ENCODE measurements at places on chromosomes 7 and 10.

- DNase-seq, result no peak
Measured at GRCh38 chr7:132317701-132318351, 258.4 kb downstream of the PLXNA4 start.

GRCh38 chr10:121426307-121426706 is 171.9 kb downstream of the FGFR2 start:
- DNase-seq, result no peak

DNA sequence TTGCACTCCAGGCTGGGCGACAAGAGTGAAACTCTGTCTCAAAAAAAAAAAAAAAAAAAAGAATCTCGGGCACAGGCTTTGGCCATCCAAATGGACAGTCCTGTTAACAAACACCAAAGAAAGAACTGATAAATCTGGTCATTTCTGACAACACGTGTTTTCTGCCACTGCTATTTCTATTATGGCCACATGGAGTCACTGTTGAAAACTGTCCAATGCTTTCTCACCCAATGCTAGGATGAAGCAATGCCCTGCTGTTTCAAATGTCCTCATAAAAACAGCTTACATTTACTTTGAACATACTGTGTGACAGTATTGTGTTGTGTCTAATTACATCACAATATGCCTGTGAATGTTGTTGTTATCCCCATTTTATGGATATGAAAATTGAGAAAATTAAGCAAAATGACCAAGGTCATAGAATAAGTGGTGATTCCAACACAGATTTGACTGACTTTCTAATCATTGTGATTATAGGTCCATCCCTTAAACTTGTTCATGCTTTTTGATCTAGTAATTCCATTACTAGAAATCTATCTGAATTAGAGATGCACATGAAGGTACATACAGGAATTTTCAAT is 19.9 kb upstream of the MAP3K8 start:
- DNase-seq, result peak; percentile 69

DNA sequence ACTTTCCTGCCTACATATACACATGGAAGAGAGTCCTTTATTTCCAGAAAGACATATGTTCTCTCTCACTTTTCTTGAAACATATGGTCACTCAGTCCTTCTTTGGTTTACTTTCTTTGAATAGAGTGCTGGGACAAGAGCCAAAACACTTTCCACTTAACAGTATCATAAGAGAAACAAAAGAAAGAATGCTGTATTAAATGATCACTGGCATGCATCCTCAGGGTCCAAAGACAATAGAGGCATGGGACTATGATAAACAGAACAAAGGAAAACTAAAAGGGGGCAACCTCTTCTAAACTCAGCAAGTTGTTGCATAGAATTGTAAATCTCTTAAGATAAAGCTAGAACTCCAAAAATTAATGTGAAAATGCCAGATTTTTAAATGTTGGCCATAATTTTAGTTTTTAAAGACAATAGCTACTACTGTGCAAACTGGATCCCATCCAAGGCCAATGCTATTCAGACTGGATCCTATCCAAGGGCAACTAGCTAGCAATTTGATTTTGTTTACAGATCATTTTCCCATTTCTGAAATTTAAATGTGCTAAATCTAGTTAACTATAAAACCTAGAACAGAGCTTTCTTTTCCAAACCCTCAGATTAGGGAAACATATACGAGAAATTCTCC is 687.5 kb downstream of the SORCS3 start:
- no peak for DNase-seq
